Activated effector memory CD4-positive, alpha-beta T cell treated with Interleukin-2 at 50 U/mL for 16 hours (primary cell): ENCODE measurements at places on chromosomes 12 and 14.

- no peak for DNase-seq
Measured at GRCh38 chr12:89825591-89826449, 117.2 kb upstream of the ATP2B1 start.

GRCh38 chr14:35158951-35159653 lies 36.8 kb downstream of the PRORP start:
- no peak for DNase-seq

DNA sequence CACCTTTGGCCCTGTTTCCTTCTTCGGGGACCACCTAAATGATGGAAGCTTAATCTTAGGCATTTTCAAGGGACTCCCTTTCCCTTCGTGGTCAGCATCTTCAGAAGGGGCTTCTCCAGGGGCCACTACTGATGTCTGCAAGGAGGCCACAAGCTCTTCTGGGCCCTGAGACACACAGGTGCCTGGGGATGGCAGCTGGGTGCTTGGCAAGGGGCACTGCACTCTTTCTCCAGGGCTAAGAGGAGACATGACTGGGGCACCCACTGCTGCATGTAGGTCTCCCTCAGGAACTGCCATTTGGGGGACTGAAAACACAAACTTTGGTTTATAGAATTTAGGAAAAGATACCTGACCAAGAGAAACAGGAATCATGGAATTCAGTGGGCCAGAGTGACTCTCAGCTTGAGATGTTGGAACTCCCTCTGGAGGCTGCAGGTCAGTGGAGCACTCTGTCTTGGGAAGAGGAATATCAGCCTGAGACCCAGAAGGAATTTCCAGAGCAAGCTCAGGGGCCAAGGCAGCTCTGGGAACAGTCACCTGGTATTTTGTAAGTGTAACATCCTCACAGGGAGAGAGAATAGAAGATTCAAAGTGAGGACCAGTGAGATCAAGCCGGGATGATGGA lies 16.0 kb downstream of the PLD4 start:
- DNase-seq = no peak

DNA sequence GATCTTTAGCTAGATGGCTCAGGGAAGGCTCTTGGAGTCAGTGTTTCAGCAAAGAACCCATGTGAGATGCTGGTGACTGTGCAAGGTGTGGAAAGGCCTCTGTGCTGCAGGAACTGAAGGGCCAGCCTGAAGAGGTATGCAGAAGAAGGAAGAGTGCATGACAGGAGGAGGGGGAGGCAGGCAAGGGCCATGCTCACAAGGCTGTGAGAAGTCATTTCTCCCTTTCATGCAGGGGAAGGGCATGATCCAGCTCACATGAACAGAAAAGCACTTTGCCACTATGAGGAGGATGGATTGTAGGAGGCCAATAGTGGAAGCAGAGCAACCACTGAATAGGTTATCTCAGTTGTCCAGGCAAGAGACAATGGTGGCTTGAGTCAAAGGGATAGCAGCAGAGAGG lies 83.7 kb downstream of the SSPN start:
- DNase-seq = no peak

DNA sequence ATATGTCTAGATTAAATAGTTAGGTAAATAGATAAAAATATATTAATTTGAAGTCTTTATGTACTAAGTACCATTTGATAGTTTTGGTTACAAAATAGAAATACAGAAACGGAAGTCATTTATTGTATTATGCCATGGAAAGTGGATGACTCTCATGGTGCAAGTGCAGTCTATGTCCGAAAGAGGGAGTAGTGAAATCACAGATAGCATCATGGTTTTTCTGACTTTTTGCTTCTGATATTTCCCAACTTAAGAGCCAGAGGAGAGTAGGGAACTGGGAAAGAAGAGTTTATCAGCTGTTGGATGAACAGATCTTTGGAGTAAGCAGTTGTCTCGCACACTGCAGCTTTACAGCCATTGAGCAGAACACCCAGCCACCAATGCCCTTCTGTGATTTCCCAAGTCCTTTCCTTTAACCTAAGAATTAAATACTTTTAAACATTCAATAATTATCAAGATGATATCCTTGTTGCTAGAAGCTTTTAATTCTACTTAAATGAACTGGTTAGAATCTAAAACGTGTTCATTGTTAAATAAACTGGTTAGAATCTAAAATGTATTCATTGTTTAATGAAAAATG lies 18.4 kb upstream of the SRGAP1 start:
- no peak for DNase-seq

GRCh38 chr12:88516811-88517210 lies 63.5 kb downstream of the KITLG start:
- no peak for DNase-seq

GRCh38 chr12:113996026-113996425 lies 29.9 kb upstream of the RBM19 start:
- DNase-seq = no peak

GRCh38 chr12:34219046-34219770 lies 196.9 kb downstream of the ALG10 start:
- no peak for DNase-seq

DNA sequence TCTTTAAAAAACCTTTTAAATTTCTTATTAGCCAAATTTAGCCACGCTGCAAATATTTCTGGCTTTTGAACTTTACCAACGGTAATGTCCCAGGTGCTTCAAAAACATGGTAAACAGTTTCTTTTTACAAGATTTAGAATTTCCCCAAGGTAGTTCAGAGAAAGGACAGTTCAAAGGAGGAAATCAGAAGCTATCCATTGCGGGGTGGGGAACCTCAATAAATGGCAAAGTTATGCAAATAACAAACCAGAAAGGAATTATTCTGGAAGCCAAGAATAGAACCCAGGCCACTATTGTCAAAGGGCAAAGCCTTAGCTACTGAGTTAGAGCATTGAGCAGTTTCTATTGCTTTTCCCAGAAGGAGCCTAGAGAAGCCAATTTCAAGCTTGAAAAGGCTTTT lies 62.3 kb downstream of the PDE6H start:
- no peak for DNase-seq
